Effector memory CD4-positive, alpha-beta T cell (primary cell): ENCODE measurements at places on chromosomes 7 and 10.

- H3K4me3 ChIP-seq: no peak overlapping the region
- no peaks in the 10 kb centered on the region for H3K36me3 ChIP-seq
- no peaks in the 10 kb centered on the region for H3K27me3 ChIP-seq
- no peak for DNase-seq
These were observed 181.3 kb downstream of the WDR11 start for GRCh38 chr10:121032460-121032859.

DNA sequence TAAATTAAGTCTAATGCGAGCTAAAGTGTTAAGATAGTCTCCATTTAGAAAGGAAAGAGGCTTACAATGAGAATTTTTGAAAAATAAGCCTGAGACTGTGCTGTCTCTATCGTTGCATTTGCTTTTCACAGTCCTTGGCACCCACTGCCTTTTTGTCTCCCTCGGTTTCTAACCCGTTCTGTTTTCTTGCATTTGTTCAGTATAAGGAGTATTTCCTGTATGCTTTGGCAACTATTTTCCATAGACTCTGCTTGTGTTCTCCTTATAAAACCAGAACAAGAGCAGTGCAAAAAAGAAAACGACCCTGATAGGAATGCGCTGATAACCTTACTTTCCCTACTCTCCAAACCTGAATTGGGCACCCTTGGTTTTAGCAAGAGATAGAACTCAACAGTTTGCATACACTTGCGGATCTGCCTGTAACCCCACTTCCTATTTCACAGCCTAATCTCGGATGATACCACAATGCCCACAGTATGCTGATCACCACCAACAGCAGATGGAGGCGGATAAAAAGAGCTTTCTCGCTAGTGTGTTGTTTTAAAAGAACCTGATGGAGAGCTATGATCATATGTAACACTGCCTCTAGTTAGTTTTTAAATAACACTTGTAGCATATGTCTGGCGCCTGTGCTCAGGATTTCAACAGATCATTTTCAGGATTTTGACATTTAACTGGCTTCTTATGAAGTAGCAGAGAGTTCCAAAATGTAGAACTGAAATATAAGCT lies 1.6 kb upstream of the ARHGAP12 start:
- peak; percentile 6 for DNase-seq
- no peaks in the 10 kb centered on the region for H3K36me3 ChIP-seq
- no peaks in the 10 kb centered on the region for H3K27me3 ChIP-seq
- peak overlapping the region; percentile 71 for H3K27ac ChIP-seq
- peaks cover 14% of the 10 kb centered on the region for H3K4me1 ChIP-seq

GRCh38 chr10:132470410-132471124 lies 67.0 kb upstream of the INPP5A start:
- no peaks in the 10 kb centered on the region for H3K4me1 ChIP-seq
- H3K27ac ChIP-seq: no peak overlapping the region
- H3K27me3 ChIP-seq: no peaks in the 10 kb centered on the region
- DNase-seq: no peak
- H3K36me3 ChIP-seq: no peaks in the 10 kb centered on the region
- no peak overlapping the region for H3K4me3 ChIP-seq

DNA sequence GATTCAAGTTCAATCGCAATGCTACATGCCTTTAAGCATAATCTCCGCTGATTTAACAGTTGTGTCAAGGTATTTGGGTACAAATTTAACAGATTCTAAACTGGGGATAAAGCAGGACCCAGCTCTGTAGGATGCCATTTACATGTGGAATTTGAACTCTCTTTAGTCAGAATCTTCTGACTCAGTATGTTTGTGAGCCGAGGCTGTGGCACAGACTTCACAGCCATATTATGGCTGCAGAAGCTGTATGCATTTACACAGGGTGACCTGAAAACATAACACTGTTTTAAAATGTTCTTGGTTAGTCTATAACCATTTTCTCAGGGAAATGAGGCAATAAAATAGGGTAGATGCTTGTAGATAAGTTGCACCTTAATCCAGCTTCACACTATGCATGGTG lies 8.7 kb downstream of the PDLIM1 start:
- no peak overlapping the region for H3K27ac ChIP-seq
- H3K4me1 ChIP-seq: no peaks in the 10 kb centered on the region
- no peak overlapping the region for H3K4me3 ChIP-seq
- no peak for DNase-seq
